Brain (organoid and tissue), 16 donors: ENCODE measurements at places on chromosomes 12 and 14.

- no peak for DNase-seq
Observed at GRCh38 chr12:95884998-95885397, 26.2 kb downstream of the SNRPF start.

DNA sequence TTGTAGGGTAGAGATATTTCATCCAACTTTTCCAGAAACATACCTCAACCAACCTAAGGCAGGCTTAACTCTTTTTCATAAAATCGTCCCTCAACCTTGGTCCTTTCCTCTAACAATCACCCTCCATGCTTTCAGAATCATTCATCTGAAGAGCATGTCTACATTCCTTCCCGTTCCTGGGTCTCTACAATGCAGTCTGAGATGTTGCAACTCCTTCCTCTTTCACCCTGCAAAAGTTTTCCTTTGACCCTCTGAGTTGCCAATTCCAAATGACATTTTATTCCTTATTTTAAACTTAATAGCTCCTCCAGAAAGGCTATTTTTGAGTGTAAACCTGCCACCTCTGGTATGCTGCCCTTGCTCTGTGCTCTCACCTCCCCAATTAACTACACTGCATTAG lies 16.7 kb downstream of the SLC7A7 start:
- no peak for DNase-seq

DNA sequence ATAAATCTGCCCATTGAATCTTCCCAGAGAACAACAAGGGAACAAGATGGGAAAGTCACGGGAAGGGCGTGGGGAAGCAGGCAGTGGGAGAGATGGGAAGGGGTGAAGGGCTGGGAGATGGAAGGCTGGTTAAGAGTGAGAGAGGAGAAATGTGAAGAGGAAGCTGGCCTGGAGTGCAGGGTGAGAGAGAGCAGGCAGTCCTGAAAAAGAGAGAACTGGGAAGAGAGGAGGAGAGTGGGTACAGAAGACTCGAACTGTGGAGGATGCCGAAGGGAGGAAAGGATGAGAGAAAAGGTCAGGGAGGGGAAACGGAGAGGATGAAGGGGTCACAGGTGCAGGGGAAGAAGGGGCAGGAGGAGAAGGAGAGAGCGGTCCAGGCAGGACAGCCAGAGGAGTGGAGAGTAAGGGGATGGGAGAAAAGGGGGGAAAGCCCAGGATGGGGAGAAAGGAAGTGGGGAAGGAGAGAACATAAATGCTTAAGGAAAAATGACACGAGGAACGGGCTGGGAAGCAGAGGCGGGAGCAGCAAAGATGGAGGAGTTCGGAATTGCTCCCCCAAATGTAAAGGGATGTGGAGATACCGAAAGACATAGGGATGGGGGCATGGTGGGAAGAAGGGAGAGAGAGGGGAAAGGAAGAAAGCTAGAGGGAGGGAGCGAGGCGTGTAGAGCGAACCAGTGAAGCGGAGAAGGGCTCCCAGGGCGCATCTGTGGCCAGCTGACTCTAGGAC lies 1.2 kb downstream of the PIANP start:
- no peak for DNase-seq

DNA sequence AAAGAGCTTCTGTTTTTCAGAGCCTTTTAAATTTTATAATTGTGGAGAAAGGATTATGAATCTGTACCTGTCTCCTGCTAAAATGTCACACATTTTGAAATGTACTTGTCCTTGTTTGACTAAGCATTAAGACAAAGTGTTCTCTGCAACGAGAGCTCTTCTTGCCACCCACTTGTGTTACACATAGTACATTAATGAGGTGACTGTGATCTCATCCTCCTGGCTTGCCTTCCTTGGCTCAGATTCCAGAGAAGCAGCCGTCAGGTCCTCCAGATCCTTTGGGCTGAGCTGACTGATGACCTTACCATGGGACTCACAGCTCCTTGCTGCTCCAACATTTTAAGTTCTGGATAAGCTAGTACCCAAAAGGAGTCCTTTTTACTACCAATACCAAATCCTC lies 81.4 kb downstream of the BBS10 start:
- no peak for DNase-seq

GRCh38 chr12:3700861-3701260 lies 52.0 kb downstream of the CRACR2A start:
- DNase-seq = no peak

GRCh38 chr12:84413656-84414055 lies 498.9 kb downstream of the SLC6A15 start:
- no peak for DNase-seq

DNA sequence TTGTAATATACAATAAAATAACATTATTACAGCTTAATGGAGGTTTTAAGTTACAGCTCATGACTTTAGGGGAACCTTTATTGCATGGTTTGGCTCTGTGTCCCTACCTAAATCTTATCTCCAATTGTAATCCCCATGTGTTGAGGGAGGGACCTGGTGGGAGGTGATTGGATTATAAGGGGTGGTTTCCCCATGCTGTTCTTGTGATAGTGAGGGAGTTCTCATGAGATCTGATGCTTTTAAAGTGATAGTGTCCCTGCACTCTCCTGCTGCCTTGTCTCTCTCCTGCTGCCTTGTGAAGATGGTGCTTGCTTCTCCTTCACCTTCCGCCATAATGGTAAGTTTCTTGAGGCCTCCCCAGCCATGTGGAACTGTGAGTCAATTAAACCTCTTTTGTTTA lies 132.1 kb upstream of the SYT1 start:
- no peak for DNase-seq

GRCh38 chr14:51873221-51873893 lies 12.9 kb downstream of the GNG2 start:
- peak; percentile 58 for DNase-seq

GRCh38 chr14:30520536-30520935 lies 38.4 kb upstream of the G2E3 start:
- peak; percentile 66 for DNase-seq

DNA sequence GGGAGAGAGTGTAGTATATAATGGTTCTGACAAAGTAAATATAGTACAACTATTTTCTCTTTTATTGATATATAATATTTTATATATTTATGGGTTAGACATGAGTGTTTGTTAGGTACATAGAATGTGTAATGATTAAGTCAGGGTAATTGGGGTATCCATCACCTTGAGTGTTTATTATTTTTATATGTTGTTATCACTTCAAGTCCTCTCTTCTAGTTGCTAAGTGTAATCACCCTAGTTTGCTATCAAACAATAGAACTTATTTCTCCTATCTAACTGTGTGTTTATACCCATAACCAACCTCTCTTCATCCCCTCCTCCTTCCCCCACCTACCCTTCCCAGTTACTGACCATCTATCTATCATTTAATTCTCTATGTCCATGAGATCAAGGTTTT lies 64.2 kb downstream of the BRMS1L start:
- DNase-seq = no peak
